Cortex of kidney (tissue), 1 donor: ENCODE measurements at places on chromosomes 4 and X.

- no peak for DNase-seq
Observed at GRCh38 chr4:42148425-42148824, 4.0 kb downstream of the BEND4 start.

GRCh38 chr4:187770345-187770744, 225.2 kb upstream of the ZFP42 start:
- DNase-seq = no peak

- no peak for DNase-seq
Observed at GRCh38 chr4:94728056-94728766, 29.5 kb upstream of the BMPR1B start.

- no peak for DNase-seq
Observed at GRCh38 chr4:25859429-25860148, 3.2 kb downstream of the SEL1L3 start.

DNA sequence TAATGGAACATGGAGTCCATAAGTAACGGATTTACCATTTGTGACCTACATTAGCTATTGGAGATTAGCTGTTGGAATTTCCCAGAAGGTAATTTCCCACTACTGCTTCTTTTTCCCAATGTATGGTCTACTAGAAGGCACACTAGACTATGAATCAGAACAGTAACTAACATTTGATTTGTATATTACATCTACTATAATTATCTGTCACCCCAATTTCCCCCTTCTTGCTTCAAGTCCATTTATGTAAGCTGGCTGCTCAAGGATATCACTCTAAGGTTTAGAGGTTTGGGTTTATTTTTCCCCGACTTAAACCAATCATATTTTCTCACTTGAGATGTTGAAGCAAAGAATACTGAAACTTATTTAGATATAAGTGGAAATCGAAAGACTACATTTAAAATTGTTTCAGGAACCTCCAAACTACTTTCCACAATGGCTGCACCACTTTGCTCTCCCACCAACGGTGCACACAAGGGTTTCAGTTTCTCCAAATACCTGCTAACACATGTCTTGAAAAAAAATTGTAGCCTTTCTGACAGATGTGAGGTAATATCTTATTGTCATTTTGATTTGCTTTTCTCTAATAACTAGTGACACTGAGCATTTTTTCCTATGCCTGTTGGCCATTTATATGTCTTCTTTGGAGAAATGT, 33.3 kb upstream of the H2AZ1 start:
- no peak for DNase-seq

GRCh38 chr4:3605491-3605890, 73.3 kb upstream of the LRPAP1 start:
- no peak for DNase-seq

- DNase-seq = no peak
Observed at GRCh38 chr4:53043055-53043454, 180.9 kb downstream of the RASL11B start.

DNA sequence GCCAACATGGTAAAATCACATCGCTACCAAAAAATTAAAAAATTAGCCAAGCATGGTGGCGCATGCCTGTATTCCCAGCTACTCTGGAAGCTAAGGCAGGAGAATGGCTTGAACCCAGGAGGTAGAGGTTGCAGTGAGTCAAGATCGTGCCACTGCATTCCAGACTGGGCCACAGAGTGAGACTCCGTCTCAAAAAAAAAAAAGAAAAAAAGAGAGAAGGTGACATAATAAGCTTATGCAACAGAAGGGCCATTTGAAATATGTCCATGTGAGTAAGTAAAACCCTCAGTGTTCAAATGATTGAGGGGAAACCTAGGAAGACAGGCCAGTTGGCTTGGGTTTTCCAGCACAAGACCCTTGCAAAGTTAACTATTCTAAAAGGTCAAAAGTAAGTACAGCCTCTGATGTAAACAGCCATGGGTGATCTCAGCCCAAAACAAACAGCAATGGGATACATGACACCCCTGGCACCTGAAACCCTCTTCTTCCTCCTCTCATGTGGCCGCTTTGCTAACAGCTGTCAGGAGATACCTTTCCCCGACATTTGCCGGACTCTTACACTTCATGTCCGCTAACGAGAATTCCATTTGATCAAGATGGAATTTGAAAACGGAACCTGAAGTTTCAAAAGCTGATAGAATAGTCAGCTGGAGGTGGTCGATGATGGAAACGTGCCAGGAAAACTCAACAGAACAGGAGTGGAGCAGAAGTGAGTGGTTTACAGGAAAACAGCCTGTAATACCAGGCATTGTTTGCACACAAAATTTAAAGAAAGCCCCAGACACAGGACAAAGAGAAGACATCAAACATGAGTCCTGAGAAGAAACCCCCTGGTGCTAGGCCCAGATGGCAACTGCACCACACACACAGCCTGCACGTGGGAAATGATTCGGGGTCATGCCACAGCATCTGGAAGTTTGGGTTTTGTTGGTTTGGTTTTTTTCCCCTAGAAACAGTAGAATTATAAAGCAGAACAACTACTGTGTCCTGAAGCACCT, 93.0 kb upstream of the STS start:
- DNase-seq = no peak

GRCh38 chr4:55029321-55029720, 96.1 kb downstream of the KDR start:
- no peak for DNase-seq

- DNase-seq = no peak
Observed at GRCh38 chr4:17286752-17287460, 225.0 kb downstream of the QDPR start.

GRCh38 chrX:13764281-13764680, 29.7 kb downstream of the OFD1 start:
- DNase-seq = no peak

- DNase-seq = no peak
Observed at GRCh38 chr4:70958681-70959080, 34.8 kb upstream of the DCK start.

GRCh38 chrX:21989384-21989783, 42.7 kb upstream of the PHEX start:
- DNase-seq = no peak

DNA sequence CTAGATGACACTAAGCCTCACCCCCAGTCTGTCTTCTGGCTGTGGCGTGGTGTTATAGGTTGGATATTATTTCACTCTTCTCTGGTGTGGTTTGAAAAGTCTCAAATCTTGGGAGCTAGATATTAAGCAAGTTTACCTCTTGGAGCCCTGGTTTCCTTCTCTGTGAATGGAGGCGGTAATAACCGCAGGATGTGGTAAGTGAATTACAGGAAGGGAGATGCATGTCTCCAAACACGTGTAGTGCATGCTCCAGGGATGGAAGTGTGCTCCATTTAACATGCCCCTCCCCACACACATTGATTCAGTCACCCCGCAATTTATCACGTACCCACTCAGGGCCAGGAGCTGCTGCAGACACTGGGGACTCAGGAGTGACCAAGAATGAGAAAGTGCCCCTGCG, 4.9 kb downstream of the ZNF275 start:
- DNase-seq = no peak

- DNase-seq = no peak
Observed at GRCh38 chr4:99790796-99791617, 25.6 kb upstream of the DAPP1 start.

- DNase-seq = no peak
Observed at GRCh38 chr4:113419631-113420030, 341.9 kb downstream of the CAMK2D start.

GRCh38 chrX:145840531-145840930, 22.9 kb downstream of the SLITRK2 start:
- DNase-seq = no peak

- no peak for DNase-seq
Observed at GRCh38 chrX:2614911-2615310, 76.2 kb upstream of the CD99 start.

GRCh38 chr4:139910106-139910505, 243.9 kb downstream of the MAML3 start:
- DNase-seq = no peak

DNA sequence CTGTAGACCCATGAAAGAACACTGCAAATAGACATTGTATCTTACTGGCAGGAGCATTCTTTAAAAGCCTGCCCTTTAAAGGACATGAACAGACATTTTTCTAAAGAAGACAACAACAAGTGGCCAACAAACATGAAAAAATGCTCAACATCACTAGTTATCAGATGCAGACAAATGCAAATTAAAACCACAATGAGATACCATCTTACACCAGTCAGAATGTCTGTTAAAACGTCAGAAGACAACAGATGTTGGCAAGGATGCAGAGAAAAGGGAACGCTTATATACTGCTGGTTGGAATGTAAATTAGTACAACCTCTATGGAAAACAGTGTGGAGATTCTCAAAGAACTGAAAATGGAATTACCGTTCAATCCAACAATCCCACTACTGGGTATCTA, 77.2 kb downstream of the ATP10D start:
- DNase-seq = no peak

GRCh38 chrX:23185951-23186350, 148.7 kb upstream of the PTCHD1 start:
- DNase-seq = no peak

DNA sequence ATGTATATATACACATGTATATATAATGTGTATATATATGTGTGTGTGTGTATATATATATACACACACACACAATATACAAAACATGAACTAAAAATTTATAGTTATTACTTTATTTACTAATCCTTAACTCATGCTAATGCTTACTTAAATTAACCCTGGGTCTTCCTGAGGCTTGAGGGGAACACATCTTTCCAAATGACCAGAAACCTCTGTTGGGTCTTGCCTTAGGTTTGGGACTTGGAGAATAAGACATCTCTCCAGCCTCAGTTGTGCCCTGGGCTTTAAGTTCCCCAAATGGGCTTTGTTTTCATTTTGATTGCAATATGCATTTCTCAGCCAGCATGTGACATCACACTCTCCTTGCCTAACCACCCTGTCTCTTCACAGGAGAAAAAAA, 7.7 kb downstream of the GEMIN8 start:
- no peak for DNase-seq

GRCh38 chrX:149512225-149512885, 7.2 kb upstream of the IDS start:
- DNase-seq = no peak

DNA sequence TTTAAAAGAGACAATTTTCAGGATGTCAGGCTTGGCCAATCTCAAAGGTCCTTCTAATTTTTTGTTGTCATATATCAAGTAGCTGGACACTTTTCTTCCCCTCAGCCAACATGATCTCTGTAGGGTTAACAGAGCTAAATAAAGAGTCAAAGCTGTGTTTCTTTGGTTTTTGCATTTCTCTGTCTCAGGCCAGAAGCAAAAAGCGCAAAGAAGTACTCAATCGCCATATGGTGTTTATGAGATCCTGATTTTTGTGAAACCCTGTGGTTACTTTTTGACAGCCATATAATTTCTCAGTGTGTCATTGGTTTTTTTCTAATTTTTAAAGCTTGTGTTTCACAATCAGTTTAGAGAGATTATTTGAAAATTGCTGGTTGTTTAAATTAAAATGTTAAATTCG, 111.9 kb downstream of the MAPK10 start:
- no peak for DNase-seq

DNA sequence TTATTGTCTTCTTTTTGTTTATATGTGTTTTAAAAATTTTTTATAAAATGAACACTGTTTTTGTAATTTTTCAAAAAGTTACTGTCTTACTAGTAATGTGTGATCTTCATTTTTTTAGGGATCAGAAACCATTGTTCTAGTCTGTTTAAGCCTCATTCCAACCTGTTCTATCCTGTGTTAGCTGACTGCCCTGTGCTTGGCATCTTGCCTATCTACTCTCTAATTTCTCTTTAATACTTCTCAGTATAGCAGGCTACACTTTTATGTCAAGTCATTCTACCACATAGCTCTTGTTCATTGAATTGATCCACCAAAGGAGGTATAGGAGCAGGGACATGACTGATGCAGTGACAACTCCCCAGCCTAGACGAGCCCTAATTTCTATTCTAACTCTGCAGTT, 70.2 kb upstream of the PLS3 start:
- no peak for DNase-seq

GRCh38 chrX:1658071-1658491, 43.2 kb downstream of the ASMT start:
- DNase-seq = no peak

DNA sequence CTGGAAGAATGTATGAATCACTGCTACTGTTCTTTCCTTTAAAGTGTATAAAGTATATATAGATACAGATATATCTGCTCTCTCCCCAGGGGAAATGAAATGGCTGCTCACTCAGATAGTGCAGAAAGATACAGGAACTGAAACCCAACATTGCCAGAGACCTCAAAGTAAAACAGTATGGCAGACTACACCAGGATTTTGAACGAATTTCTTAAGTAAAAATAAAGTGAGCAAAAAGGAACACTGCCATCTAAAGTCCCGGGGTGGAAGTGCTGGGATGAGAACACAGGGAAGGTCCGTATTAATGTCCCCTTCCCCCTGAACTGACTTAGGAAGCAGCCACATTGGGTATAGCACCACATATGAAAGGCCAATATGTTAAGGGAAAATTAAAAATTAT, 93.4 kb downstream of the TMA16 start:
- DNase-seq = no peak

DNA sequence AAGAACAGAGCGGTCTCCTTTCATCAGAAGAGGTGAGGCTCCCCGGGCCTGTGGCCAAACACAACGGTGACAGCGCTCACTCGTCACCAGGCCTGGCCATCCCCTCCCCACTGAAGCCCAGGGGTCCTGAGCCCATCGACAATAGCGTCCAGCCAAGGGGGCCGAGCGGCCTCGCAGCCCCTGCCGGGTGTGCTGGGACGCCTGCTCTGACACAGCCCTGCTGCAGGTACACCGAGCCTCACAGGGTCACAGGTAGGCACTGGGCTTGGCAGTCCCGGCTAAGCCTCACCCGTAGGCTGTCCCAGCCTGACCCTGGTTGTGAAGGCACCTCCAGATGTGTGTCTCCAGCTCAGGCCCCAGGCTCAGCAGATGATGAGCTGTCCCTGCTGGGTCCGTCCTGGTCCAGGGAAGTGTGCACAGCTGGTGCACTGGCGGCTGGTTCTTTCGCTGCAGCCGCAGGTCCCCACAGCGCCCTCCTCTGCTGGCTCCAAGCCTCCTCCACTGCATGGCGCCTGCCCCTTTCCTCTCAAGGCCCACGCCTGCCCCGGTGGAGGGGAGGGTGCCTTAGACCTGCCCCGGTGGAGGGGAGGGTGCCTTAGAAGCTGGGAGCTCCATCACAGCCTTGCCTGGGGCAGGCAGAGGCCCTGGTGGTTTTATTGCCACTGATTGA, 21.5 kb downstream of the UVSSA start:
- DNase-seq = no peak

- DNase-seq = no peak
Observed at GRCh38 chrX:149962859-149963757, 24.8 kb upstream of the EOLA2 start.

DNA sequence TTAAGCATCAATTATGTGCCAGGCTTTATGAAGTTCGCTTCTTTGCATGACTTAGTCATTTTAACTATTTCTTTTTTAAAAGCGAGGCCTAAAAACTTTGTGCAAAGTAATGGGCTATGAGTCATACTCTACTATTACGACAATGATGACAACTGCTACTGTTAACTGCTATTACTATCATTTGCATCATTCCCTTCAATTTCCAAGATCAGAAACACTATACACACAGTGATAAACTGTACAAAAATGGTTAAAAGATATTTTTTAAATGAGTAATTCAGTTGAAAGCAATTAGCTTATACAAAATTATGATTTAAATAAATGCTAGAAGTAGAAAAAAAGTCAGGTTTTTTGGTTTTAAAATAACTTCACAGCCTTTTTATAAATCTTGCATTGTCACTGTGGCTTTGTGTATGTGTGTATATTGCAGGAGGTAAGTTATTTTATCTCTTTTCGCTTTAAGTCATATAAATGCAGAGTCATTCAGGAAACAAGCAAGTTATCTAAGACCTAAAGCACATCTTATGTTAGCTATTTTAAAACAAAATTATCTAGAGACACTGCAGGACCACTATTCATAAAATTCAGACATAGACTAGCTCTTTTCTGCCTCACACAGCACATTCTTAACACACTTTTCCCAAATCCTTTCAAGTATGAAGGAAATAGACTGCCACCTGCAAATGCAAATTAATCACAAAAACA, 18.5 kb upstream of the CXCL3 start:
- no peak for DNase-seq
